ENCODE measurements at places on chromosomes 2 and 18. TPM values are rescaled to one million over a fixed set of nuclear protein-coding genes. Genes with fewer than 3 reads are reported as not detected.

The CCT4 gene
- 39.3 TPM for total RNA-seq

The POMC gene
- total RNA-seq, result not detected

The LCT gene
- total RNA-seq, result not detected

The DNER gene
- 1.9 TPM for total RNA-seq

The ANO7 gene
- 89.4 TPM for total RNA-seq

The DSG1 gene
- total RNA-seq, result not detected

The EVX2 gene
- total RNA-seq, result not detected

The CCNYL1 gene
- 99.5 TPM for total RNA-seq

The ALK gene
- total RNA-seq, result 0.82 TPM

The CTLA4 gene
- total RNA-seq, result not detected

The RGPD3 gene
- 0.75 TPM for total RNA-seq

The ANKRD30BL gene
- total RNA-seq, result not detected

The KCNG2 gene
- total RNA-seq, result not detected

The AMER3 gene
- not detected for total RNA-seq

The SLC5A7 gene
- total RNA-seq, result not detected

The CBLN2 gene
- 1.3 TPM for total RNA-seq

The IGFBP2 gene
- 69.7 TPM for total RNA-seq

The PMAIP1 gene
- total RNA-seq, result 0.82 TPM

The ARHGAP28 gene
- 1.1 TPM for total RNA-seq

The NOL4 gene
- not detected for total RNA-seq

The EML6 gene
- total RNA-seq, result 4.1 TPM

The SH3RF3 gene
- total RNA-seq, result 1.9 TPM

The CTAGE1 gene
- not detected for total RNA-seq

The RGPD4 gene
- not detected for total RNA-seq

The ERBB4 gene
- total RNA-seq, result 0.27 TPM

The RPIA gene
- total RNA-seq, result 20.8 TPM

The REG3G gene
- not detected for total RNA-seq

The ANTXR1 gene
- 9.4 TPM for total RNA-seq

The IKZF2 gene
- total RNA-seq, result 12.7 TPM

The APOB gene
- total RNA-seq, result 0.60 TPM

The KATNAL2 gene
- 5.2 TPM for total RNA-seq

The MYL12B gene
- total RNA-seq, result 388 TPM

Data from transverse colon (tissue), 4 donors.